ENCODE measurements at places on chromosomes 6 and 20.

- DNase-seq = no peak
These were observed 16.3 kb downstream of the OVOL2 start for GRCh38 chr20:18041462-18041861.

GRCh38 chr6:132354517-132355167, 46.6 kb downstream of the MOXD1 start:
- no peak for DNase-seq

DNA sequence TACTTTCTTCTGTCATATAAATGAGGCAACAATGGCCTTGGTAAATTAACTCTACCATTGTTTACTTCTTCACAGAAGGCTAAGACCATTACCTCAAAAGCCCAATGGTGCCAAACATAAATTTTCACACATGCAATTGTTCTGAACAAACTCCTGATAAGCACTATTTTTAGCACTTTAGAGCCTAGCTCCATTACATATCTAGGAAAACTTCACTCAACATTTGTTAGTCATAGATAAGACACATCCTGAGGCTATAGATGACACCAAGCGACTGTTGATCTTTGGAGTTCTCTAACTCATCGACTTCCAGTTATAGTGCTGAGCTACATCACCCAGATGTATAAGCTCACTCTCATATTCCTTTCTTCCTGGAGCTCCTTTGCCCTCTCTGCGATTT, 245.9 kb downstream of the EYS start:
- no peak for DNase-seq

DNA sequence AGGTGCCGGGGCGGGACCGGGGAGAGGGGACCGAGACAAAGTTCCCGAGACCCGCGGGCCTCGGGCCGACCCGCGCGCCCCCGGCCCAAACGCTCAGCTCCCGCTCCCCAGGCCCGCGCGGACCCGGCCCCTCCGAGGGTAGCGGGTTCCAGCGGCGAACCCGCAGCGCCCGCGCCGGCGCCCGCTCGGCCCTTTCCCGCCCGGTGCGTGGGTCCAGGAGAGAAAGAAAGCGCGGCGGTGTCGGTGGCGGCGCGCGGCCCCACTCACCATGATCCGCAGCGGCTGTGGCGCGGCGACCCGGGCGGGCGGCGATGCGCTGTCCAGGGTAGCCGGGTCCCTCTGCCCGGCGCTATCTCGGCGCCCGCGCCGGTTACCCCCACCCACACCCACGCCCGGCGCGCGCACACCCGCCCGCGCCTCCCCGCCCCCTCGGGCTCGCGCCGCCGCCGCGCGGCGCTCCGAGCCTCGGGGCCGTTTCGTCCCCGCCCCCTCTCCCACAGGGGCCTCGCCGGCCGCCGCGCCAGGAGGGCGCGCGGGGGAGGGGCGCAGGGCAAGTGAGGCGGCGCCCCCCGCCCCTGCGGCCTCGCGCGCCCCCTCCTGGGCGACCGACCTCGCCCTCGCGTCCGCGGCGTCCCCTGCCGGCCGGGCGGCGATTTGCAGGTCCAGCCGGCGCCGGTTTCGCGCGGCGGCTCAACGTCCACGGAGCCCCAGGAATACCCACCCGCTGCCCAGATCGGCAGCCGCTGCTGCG, at the start of gene ELOVL2:
Gene ELOVL2, minus strand, starts transcription at position 345 of the 751 bp plus-strand sequence. Its CDS starts 75 bp downstream, at position 270.
- no peak for DNase-seq

DNA sequence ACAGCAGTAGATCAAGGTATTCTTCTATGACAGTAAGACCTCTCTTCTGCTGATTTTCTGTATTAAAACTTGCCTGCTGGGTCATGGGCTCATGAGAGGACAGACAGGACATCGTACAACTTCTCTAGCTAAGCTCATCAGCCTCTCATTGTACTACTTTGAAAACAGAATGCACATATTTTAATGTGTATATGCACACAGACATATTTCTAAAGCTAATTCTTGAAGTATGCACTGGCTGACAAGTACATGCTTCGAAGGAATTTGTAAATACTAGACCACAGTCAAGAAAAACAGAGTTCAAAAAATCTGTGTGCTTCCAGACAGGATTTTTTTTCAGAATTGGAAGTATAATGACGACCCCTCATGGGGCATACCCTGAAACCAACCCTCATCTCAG, 81.7 kb upstream of the CD83 start:
- no peak for DNase-seq

DNA sequence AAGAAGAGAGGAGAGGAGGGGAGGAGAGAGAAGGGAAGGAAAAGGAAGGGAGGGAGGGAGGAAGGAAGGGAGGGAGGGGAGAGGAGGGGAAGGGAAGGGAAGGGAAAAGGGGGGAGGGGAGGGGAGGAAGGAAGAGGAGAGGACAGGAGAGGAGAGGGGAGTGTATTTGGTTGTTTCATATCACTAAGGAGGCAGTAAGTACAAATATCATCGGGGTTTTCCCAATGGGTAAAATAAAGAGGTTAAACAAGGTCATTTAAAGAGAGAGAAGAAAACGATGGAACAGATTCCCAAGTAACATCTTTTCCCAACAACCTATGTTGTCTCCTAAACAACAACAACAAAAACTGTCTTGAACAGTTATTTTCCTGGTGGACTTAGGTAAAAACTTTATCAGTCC, 43.6 kb downstream of the MBOAT1 start:
- DNase-seq = no peak

DNA sequence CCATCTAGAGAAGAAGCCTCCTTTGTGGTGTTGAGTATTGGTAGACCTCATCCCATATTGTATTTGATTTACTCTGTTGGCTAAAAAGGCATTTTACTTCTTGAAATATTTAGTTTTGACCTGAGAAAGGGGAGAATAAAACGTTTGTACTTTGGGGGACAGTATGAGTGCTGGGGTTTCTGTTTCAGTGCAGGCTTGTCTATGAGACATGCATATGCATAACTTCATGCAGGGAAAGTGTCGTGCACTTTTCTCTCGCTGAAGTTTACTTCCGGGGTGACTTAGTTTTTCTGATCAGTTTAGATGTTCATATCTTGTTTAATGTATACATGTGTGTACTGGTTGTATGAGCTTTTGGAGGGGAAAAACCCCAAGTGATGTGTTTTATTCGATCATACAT, 59.5 kb downstream of the UTRN start:
- DNase-seq = no peak

DNA sequence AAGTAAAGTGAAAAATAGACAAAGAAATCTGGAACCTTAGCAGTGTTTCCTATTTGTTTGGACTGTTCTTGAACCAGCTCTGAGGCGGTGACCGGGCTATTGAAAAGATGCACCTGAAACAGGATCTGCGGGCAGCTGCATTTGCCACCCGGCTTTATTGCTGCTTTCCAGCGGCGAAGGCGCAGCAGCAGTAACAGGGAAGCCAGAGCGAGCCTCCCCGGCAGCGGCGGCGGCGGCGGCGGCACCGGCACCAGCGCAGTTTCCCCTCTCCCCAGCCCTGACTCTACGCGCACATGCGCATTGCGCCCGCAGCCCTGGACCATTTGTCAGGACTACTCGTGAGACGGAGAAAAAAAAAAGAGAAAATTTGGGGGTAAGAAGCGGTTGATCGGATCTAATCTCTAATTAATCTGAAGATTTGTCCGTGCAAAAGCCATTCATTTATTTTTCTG, at the start of gene L3MBTL3:
Gene L3MBTL3, plus strand, starts transcription at position 290 of the 452 bp plus-strand sequence. CDS start 24,119 bp downstream, outside the sequence.
- DNase-seq = peak; percentile 73

- DNase-seq = no peak
These were observed 20.2 kb upstream of the MICA start for GRCh38 chr6:31383149-31383548.

- DNase-seq = no peak
These were observed 200.1 kb downstream of the BMP7 start for GRCh38 chr20:57066126-57066900.

GRCh38 chr6:119781365-119781764, 431.8 kb upstream of the MAN1A1 start:
- no peak for DNase-seq

- no peak for DNase-seq
These were observed 18.6 kb downstream of the COL11A2 start for GRCh38 chr6:33173535-33174180.

GRCh38 chr6:42017021-42017643, 33.2 kb upstream of the TAF8 start:
- no peak for DNase-seq

DNA sequence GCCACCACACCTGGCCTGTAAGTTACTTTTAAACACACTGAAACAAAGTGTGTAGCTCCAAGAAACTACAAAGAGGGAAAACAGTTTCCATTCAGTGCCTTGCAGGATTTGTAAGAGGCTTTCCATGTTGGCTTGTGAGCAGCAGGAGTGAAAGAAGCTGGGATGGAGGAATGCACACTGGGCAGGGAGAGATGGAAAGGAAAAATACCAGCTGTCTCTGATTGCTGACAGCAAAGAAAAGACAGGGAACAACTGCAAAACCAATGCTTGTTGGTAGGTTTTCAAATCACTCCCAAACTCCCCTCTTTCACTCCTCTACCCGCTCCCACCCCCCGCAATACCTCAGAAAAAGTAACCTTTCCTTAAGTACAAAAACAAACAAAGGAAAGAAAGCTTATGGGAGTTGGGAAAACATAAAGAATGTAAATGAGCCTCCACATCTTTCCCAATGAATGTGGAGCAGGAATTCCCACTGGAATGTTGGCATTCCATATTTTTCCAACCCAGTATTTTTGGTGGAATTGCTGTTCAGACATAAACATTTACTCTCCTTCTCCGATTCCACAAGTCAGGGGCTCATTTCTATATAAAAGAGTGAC, 166.1 kb downstream of the THBS2 start:
- no peak for DNase-seq

- no peak for DNase-seq
These were observed 10.0 kb downstream of the CD83 start for GRCh38 chr6:14127611-14128010.

DNA sequence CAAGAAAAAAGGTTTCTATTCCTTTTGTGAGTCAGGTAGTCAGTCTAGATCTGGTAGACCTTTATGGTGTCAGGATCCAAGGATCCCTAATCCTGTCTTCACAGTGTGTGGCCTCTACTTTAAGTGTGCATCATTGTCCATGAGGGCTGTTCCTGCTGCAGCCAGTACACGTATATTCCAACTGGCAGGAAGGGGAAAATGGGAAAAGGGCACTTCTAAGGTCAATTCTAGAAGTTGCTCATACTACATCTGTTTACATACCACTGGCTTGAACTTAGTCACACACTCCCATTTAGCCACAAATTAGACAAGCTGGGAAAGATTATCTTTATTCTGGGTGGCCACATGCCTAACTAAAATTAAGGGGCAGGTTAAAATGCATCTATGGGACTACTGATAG, 9.7 kb upstream of the MMS22L start:
- no peak for DNase-seq

DNA sequence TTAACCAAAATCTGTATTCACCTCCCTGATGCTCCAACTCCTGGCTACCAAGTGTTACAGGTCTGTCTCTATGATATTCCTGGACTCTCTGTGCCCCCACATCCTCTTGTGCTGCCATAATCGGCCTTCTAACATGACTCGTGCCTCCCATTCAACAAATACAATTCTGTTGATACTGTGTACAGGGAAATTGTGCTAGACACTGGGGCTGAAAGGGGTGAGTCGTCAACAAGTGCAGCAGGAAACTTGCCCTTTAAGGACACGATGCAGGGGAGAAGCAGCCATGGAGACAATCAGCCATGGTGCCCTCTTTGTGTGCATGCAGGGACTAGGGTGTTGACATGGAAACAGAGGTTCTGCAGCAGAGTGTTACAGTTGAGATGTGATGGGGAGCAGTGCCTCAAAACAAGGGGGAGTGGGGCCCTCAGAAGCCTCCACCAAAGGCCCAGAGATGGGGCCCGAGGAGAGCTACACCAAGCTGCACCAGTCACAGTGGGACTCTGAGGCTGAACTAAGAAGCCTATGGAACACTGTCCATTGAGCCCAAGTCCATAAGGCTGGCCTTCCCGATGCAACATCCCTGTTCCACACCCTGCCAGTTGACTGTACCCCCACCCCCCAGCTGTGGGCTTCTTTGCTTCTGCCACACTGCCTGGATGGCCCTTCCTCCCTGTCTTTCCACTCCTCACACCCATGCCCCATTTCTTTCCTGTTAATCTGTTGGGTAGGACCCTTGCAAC, 3.1 kb downstream of the PCED1A start:
- no peak for DNase-seq

- no peak for DNase-seq
These were observed 279.6 kb upstream of the SULF2 start for GRCh38 chr20:48064929-48065328.

DNA sequence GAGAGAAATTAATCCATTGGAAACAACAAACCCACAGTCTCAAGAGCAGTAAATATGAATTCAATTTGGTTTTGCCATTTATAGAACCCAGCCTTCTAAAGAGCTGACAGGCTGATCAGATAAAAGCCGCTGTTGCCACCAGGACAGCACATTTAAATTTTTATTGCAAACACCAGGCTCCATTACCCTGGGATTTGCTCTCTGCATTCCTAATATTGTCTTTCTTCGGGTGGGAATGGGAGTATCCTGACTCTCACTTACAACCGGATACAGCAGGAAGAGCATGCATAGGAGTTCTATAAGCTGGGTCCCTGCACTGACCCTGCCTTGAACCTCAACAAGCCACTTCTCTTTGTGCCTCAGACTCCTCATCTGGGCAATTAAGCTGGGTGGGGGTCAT, 142.9 kb downstream of the LRFN2 start:
- DNase-seq = no peak

- no peak for DNase-seq
These were observed 27.1 kb downstream of the SYNJ2 start for GRCh38 chr6:158008864-158009113.

- DNase-seq = no peak
These were observed 1.4 kb upstream of the HLA-G start for GRCh38 chr6:29826271-29826670.

- DNase-seq = no peak
These were observed 93.9 kb upstream of the CITED2 start for GRCh38 chr6:139468178-139468819.

- no peak for DNase-seq
These were observed 16.5 kb upstream of the SPAG4 start for GRCh38 chr20:35598899-35599775.

All from T-helper 22 cell (primary cell).